ENCODE measurements at places on chromosomes 16 and 17.

GRCh38 chr16:89691986-89692569, 5.6 kb downstream of the CDK10 start:
- no peak for DNase-seq

- no peak for DNase-seq
Measured at GRCh38 chr16:74019612-74020011, 277.0 kb upstream of the PSMD7 start.

- no peak for DNase-seq
Measured at GRCh38 chr16:24208710-24209109, 47.4 kb upstream of the CACNG3 start.

GRCh38 chr16:76824221-76824620, 366.8 kb upstream of the MON1B start:
- no peak for DNase-seq

- DNase-seq: peak; percentile 62
Measured at GRCh38 chr17:59853168-59853918, 39.4 kb downstream of the TUBD1 start.

- DNase-seq: no peak
Measured at GRCh38 chr16:2096853-2097595, 38.7 kb downstream of the PKD1 start.

- no peak for DNase-seq
Measured at GRCh38 chr17:42255445-42255844, 20.7 kb downstream of the STAT5B start.

DNA sequence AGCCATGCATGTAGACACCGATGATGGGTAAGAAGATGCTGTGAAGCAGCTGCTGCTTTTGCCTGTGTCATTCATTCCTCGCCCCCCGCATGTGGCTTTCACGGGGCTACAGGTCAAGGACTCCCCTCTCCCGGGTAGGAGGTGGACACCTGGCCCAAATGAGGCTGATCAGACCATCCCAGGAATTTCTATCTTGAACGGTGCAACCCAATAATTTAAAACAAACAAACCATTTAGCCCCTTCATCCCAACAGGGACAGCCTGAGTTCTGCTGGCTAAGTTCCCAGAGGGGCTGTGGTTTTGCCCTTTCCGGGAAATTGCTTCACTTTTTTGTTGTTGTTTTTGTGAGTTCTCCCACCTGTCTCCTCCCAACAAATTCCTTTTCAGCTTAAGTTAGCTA, 137.7 kb upstream of the CDH5 start:
- no peak for DNase-seq

DNA sequence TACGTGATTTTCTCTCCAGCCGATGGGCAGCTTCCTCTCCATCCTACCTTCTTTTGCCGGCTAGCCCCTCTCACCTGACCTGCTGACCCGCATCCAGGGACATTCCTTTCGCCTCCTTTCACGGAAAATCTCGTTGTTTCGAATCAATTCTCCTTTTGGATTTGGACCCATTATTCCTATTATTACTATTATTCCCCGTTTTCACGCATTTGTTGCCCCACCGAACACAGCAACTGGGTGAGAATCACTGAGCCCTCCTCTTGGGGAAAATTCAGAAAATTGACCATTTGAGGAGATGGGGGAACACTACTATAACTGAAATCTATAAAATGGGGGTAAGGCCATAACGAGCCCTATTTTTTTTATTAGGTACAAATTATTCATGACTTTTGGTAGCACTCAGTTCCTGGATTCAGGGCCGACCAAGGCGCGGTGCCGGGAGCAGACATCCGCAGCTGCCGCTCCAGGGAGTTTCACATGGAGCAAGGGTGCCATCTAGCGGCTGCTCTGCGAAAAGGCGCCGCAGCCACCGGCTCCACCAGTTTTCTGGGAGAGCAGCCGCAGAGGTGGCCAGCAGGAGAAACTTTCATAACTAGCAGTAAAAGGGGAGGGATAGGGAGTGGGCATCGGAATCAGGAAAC, 3.3 kb upstream of the HOXB8 start:
- DNase-seq: peak; percentile 80

DNA sequence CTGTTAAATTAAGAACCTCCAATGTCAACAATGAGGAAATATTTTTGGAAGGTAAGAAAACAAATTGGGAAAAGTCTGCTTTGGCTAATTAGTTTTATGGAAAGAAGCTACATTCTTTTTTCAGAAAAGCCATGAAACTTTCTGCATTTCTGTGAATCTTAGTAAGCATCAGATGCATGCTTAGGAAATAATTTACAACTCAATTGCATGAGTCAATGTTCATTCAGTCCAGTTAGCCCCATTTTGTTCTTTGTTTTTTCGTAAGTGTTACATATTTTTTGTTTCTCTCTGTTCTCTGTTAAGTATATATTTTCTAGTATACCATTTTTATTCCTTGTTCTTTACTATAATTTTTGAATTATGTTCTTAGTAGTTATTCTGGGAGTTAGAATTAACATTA, 195.2 kb upstream of the KIF2B start:
- no peak for DNase-seq

- no peak for DNase-seq
Measured at GRCh38 chr17:1497831-1498230, 5.3 kb upstream of the MYO1C start.

DNA sequence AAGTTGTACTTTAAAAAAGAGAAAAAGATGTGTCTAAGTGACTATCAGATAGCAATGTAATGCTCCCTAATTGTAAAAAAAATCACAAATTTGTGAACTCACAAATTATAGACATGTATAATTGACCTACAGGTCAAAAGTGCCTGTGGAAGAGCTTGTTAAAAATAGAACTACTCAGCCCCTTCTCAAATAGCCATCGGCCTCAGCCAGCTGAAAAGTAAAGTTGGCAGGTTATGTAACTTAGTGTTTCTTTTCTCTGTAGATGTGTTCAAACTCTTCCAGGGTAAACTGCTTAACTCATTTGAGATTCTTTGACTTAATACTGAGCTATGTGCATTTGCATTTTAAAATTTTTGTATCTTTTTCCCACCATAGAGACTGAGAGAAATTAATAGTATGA, 13.3 kb downstream of the AKTIP start:
- no peak for DNase-seq

GRCh38 chr17:2593821-2594721, 617 bp downstream of the PAFAH1B1 start:
- DNase-seq: peak; percentile 81

GRCh38 chr16:73890186-73891128, 406.2 kb upstream of the PSMD7 start:
- DNase-seq: no peak

DNA sequence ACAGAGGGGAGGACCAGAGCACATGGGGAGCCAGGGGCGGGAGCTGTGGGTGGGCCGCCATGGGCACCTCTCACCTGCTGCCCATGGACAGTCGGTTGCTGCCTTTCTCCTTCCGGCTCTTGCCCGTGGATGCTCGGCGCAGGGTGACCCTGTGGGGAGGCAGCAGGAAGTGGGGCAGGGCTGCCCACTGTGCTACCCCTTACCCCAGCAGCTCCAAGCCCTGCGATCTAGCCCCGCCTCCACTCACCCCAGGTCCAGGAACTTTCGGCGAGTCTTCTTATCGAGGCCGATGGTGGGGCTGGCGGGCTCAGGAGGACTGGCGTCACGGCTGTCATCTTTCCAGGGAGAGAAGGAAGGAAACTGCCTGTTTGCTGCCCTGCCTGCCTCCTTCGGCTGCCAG, 14.2 kb downstream of the SAMD14 start:
- DNase-seq: no peak

- no peak for DNase-seq
Measured at GRCh38 chr17:10149573-10150399, 48.6 kb downstream of the GAS7 start.

- peak; percentile 34 for DNase-seq
Measured at GRCh38 chr17:27544350-27545131, 86.4 kb upstream of the LGALS9 start.

DNA sequence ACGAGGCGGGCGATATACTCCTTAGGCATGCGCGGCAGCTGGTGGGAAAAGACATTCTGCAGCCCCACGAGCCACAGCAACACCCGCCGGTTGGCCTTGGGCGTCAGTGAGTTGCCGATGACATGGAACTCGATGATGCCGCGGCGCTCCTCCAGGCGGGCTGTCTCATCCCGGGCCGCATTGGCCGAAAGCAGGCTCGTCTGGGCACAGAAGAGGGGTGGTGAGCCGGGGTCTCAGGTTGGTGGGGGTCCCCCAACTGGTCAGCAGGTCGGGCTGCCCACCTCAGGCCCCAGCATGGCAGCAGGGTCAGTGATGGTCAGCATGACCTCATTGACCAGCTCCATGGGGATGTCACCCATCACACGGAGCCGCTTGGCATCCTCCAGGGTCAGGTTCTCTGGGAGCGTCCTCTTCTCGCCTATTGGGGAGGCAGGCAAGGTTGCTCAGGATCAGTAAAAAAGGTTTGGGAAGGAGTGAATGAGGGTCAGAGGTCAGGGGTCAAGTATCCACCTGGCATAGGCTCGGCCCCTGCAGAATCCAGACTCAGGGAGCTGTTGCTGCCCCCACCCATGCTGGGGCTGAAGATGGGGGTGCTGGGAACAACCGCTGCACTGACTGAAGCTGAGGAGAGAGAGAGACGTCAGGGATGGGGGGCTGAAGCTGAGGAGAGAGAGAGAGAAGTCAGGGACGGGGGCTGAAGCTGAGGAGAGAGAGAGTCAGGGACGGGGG, 3.6 kb downstream of the KAT2A start:
- DNase-seq: no peak

GRCh38 chr16:89349947-89350633, 132.6 kb downstream of the ZNF778 start:
- no peak for DNase-seq

- no peak for DNase-seq
Measured at GRCh38 chr16:50957056-50957455, 194.0 kb downstream of the SALL1 start.

DNA sequence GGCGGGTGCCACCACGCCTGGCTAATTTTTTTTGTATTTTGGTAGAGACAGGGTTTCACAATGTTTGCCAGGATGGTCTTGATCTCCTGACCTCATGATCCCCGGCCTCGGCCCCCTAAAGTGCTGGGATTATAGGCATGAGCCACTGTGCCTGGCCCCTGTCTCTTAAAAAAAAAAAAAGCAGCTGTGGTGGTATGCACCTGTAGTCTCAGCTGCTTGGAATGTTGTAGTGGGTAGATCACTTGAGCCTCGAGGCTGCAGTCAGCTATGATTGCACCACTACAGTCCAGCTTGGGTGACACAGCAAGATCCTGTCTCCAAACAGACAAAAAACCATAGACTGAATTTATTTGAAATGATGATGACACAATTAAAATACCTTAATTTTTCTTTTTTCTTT, 24.3 kb downstream of the CDK12 start:
- DNase-seq: no peak

DNA sequence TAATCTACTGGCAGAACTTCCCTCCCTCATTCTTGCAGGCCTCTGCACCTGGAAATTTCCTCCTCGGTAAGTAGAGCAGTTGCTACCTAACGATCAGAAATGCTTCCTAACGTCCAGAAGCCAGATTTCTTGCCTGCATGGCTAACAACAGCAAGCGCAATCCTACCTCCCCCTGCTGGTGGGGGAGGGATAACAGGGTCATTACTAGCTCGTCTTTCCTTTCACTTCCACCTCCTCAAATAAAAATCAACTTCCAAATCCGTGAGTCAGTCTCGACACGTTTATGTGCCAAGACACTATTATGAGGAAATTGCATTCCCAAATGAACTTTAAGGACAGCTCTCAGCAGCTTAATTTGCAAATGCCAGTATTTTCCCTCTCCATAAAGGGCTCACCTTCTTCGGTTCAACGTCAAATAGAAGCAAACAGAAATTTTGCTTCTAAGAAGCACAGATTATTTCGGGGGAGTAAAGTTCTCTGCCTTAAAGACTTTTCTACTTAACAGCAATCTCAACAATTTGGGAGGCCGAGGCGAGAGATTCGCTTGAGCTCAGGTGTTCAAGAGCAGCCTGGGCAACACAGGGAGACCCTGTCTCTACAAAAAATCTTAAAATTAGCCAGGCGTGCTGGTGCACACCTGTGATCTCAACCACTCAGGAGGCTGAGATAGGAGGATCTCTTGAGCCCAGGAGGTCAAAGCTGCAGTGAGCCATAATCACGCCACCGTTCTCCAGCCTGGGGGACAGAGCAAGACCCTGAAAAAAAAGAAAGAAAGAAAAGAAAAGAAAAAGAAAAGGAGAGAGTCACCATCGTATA, 188.6 kb upstream of the PSMD7 start:
- DNase-seq: peak; percentile 3

GRCh38 chr17:68301438-68301959, 10.2 kb downstream of the ARSG start:
- no peak for DNase-seq

DNA sequence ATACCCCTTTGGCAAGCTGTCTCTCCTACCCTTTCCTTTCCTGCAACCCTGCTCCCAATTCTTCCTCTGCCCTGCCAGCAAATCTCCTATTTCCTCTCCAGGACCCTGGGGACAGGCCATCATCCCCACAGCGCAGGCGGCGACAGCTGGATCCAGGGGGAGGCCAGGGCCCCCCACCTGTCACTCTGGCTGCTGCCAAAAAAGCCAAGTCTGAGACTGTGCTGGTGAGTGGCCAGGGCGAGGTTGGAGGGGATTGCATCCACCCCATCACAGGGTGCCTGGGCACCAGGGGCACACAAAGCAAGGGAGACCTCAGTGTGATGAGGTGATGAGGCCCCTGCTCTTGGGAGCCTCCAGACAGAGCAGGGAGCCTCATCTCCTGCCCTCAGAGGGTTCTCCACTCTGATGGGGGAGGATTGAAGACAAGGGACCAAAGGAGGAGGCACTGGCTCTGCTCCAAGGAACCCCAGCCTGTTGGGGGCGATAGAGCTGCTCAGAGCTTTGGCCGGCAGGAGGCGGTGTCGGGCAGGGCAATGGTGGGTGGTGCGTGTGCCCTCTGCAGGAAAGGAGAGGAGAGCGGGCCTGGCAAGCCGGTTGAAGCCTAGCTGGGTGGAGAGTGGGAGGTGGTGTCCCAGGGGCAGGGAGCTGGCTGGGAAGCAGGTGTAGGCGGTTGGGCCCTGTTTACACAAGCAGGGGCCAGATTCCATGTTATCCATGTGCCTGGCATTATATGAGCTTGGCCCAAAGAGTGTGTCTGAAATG, 15.6 kb upstream of the PDK2 start:
- DNase-seq: no peak

DNA sequence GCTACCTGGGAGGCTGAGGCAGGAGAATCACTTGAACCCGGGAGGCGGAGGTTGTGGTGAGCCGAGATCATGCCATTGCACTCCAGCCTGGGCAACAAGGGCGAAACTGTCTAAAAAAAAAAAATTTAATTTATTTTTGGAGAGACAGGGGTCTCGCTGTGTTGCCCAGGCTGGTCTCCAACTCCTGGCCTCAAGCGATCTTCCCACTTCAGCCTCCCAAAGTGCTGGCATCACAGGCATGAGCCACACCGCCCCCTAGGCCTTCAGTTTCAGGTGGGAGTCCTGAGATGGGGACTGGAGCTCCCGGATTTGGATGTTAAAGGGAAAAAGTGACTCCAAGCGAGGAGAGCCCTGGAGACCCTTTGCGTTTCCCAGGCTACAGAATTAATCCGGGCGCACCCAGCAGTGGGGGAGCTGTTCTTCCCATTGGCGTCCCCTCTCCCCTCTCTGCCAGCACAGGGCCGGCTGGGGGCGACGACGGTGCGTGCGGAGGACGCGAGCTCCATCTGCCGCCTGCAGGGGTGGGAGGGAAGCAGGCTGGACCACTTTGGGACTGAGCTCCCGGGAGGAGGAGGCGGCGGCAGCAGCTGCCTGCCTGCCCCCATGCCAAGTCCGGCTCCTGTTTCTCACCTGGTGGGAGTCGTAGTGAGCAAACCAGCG, 49.3 kb upstream of the USP7 start:
- DNase-seq: peak; percentile 16

GRCh38 chr16:16797239-16797638, 418.3 kb downstream of the NPIPA7 start:
- no peak for DNase-seq

All from stimulated activated CD4-positive, alpha-beta T cell treated with anti-CD3 and anti-CD28 coated beads, TNF-alpha, amount 100 ng/mL, for 24 hours (primary cell).